T follicular helper cell (primary cell): ENCODE measurements at places on chromosomes 7 and 10.

DNA sequence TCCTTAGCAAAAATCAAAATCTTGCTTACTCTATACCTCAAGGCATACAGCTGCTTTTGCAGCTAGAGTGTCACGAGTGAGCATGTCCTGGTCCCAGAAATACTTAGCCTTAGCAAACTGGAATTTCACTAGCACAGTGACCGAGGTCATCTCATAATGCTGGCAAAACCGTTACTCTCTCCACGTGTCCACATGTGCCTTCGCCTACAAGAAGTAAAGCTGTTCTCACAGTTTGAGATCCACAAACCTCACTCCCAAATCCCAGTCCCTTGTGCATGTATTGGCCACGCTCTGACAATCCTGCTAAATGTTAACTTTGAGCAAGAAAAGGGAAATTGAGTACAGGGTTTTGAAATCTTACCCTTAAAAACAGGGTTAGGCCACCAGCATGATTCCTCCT lies 111.0 kb upstream of the PLXDC2 start:
- DNase-seq: no peak

GRCh38 chr7:1123715-1124114 lies 35.8 kb downstream of the GPER1 start:
- no peak for DNase-seq

DNA sequence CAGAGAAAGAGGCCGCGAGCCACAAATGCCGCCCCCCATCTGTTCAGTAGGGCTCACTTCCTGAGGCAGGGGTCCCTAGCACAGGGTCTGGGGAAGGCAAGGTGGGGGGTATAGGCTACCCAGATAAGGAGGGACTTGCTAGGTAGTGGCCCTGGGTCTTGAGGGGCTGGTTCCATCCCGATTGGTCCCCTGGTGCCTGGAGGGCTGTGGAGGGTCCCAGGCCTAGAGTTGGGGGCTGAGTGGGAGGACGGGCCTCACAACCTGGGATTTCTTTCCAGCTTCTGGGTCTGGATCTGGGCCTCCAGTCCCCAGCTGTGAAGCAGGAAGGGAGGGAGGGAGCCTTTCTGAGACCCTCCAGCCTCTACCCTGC lies 75.1 kb upstream of the EN2 start:
- DNase-seq: no peak

- DNase-seq: no peak
These were observed 1193.9 kb downstream of the DNAJB9 start for GRCh38 chr7:109763611-109764010.

DNA sequence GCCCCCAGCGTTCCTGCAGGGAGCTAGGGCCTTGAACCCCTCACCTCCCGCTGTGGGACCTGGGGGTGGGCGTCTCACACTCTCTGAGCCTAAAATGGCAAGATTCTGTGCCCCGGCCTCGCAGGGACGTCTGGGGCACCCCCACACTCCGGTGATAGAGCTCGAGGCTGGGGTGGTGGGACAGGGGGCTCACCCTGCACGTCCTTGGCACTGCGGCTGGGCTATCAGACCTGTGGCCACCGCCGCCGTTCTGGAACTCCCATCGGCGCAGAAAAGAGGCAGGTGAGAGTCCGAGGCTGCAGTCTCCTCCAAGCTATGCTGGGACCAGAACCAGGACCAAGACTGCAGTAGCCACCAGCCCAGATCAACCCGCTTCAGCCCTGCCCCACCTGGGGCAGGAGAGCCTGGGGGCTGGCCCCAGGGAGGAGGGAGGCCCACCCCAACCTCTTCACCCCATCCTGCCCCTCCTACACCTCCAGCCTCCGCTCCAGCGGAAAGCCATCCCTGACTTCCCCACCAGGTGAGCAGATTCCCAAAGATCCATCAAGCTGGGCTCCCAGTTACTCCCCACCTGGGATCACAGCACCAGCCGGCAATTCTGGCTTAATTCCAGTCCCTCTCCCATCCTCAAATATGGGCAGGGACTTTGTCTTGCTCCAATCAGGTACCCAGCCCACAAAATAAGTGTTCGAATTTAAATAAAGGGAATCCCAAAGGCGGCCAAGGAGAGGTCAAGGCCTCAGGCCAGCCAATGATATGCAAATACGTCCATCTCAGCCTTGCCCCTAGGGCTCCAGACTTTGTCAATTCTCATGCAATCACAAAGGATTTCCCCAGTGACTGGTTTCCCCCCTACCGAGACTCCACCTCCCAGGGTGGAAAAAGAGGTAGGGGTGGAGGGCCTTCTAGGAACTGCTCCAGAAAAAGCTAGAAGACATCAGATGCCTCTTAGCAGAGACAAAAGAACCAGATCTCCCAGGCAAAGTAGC lies 16.4 kb downstream of the TNRC18 start:
- DNase-seq: no peak

DNA sequence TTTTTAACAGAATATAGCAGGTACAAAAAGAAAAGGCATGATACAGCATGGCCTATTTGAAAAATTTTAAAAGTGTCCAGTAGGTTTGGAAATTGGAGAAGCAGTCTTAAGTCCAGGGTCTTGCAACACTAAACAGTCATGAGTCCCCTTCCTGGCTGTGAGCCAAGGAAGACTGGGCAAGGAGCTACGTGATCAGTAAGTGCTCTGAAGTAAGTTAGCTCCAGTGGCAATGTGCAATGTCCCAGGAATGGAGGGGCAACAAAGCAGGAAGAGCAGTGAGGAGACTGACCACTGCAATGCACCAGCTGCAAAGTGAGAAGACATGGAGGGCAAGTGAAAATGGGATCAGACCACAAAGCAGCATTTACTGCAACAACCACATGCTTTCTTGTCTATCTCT lies 72.9 kb upstream of the GRID1 start:
- DNase-seq: no peak

DNA sequence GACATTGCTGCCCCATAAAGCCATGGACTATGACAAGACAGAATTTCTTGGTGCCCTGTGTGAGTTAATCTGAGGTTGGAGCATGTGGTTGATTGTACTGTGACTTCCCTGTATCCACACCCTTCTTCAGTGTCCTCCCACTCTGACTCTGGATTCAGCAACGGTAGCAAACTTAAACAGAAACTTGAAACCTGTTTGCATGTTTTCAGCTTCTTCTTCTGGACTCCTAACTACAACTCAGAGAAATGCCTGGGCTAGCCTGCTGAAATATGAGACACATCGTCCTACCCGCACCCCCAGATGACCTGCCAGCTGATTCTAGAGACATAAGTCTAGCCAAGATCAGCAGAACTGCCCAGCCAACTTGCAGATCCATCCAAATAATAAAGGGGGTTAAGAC lies 78.4 kb downstream of the IPMK start:
- no peak for DNase-seq
